ENCODE measurements at places on chromosomes 3 and 15. TPM values are rescaled to one million over a fixed set of nuclear protein-coding genes. Genes with fewer than 3 reads are reported as not detected.

- H3K27ac ChIP-seq, result no peak overlapping the region
- H3K4me3 ChIP-seq, result no peak overlapping the region
- H3K36me3 ChIP-seq, result no peaks in the 10 kb centered on the region
- H3K4me1 ChIP-seq, result no peaks in the 10 kb centered on the region
Measured at GRCh38 chr3:116230431-116231020, 214.8 kb downstream of the LSAMP start.

DNA sequence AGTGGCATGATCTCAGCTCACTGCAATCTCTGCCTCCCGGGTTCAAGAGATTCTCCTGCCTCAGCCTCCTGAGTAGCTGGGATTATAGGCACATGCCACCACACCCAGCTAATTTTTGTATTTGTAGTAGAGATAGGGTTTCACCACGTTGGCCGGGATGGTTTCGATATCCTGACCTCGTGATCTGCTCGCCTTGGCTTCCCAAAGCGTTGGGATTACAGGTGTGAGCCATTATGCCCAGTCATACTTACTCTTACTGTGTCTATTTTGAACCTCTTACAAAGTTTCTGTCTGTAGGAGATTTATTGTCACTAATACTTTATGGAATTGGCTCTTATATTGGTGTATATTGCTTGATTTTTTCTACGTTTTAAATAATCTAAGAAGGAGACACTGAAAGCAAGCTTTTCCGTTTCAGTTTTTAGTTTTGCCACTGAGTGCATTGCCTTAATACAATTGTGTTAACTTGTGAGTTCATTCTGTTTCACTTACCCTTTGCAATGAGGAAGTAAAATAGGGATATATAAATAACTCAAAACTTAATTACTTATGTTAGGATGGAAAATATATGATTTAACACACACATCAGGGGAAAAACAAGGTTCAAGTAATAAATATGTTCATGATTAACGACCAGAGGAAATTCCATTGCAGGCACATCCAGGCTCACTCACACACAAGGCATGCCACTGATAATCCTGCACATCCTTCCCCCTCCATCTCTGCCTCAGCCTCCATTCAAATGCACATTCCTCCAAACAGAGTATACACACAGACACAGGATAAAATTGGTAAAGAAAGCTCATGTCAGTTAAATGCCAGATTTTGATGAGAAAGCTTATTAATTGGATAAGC is 279.3 kb upstream of the RASGRP1 start:
- H3K27me3 ChIP-seq, result no peaks in the 10 kb centered on the region
- DNase-seq, result no peak
- H3K36me3 ChIP-seq, result no peaks in the 10 kb centered on the region
- no peak overlapping the region for H3K4me3 ChIP-seq

DNA sequence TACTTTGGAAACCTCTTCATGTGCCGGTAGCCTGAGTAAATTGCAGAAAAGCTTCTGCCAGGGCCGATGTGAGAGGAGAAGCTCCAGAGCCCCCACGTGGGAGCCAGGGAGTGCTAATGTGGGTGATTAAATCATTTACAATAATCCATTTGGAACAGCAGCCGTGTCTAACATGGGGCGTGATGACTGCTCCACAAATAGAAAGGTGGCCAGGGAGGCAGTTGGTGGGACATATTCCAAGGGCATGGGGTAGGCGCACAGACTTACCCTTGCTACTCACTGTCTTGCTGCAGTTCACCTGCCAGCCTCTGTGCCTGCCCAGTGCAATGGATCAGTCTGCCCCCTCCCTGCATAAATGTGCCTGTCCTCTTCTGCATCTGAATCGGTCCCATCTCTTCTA is 39.3 kb upstream of the INSYN1 start:
- no peaks in the 10 kb centered on the region for H3K36me3 ChIP-seq
- H3K27ac ChIP-seq, result no peak overlapping the region
- DNase-seq, result no peak

DNA sequence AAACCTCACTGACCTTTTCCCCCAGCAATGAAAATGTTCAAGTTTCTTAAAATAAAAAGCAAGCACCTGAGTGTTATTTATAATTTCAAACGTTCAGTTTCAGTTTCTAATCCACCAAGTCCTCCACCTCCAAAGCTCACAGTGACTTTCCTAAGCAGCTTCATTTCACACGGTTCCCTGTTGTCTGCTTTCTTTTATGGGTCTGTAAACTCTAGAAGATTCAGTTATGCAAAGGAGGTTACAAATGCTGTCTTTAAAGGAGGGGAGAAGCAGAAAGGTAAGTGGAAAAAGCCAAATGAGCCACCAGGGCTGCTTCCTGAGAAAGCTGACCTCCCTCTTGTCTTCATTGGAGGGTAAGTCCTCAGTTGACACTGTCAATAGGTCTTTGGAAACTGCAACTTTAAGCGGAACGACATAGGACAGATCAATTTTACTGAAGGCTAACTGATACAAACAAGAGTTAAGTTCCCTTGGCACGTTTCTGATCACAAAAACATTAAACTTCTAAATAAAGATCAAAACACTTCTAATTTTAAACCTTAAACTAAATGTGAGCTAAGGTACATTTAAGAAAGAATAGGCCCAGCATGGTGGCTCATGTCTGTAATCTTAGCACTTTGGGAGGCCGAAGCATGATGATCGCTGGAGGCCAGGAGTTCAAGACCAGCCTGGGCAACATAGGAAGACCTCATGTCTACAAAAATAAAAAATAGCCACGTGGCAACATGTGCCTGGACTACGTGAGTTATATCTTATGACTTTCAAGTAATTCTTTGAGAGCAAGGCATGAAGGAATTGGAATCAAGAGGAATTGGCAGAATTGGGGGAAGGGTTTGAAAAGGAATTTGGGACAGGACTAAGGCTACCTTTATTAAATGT is 151.9 kb upstream of the UBE2E1 start:
- H3K27ac ChIP-seq, result no peak overlapping the region
- DNase-seq, result no peak
- H3K27me3 ChIP-seq, result no peaks in the 10 kb centered on the region
- H3K4me3 ChIP-seq, result no peak overlapping the region
- H3K36me3 ChIP-seq, result no peaks in the 10 kb centered on the region
- no peaks in the 10 kb centered on the region for H3K4me1 ChIP-seq

GRCh38 chr15:31848621-31849020 is 181.7 kb upstream of the CHRNA7 start:
- H3K4me1 ChIP-seq, result no peaks in the 10 kb centered on the region
- no peaks in the 10 kb centered on the region for H3K27me3 ChIP-seq
- H3K4me3 ChIP-seq, result no peak overlapping the region
- no peak overlapping the region for H3K27ac ChIP-seq
- H3K36me3 ChIP-seq, result no peaks in the 10 kb centered on the region

- H3K27me3 ChIP-seq, result no peaks in the 10 kb centered on the region
- DNase-seq, result no peak
- H3K36me3 ChIP-seq, result no peaks in the 10 kb centered on the region
- no peak overlapping the region for H3K4me3 ChIP-seq
Measured at GRCh38 chr3:196323691-196324090, 5.7 kb upstream of the DYNLT2B start.

STX19 gene
- total RNA-seq, result 5.9 TPM

STAC gene
- 6.1 TPM for total RNA-seq

CYP1A2 gene
- not detected for total RNA-seq

CTXN2 gene
- not detected for total RNA-seq
